AG04450 (cell line): ENCODE measurements at places on chromosomes 4 and X.

DNA sequence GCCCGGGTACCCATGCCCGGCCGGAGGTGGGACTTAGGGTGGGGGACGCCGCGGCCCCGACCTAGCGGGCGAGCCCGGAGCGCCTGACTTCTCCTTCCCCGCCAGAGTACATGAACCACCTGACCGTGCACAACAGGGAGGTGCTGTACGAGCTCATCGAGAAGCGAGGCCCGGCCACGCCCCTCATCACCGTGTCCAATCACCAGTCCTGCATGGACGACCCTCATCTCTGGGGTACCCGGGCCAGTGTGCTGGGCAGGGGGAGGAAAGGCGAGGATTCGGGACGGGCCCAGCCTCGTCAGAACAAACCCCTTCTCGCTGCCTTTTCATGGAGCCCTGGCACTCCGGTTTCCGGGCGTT lies 622 bp downstream of the TAFAZZIN start:
- DNase-seq, result no peak

GRCh38 chr4:48247878-48248558 lies 21.6 kb downstream of the TEC start:
- DNase-seq, result no peak

GRCh38 chr4:101512416-101512815 lies 165.1 kb upstream of the PPP3CA start:
- no peak for DNase-seq

DNA sequence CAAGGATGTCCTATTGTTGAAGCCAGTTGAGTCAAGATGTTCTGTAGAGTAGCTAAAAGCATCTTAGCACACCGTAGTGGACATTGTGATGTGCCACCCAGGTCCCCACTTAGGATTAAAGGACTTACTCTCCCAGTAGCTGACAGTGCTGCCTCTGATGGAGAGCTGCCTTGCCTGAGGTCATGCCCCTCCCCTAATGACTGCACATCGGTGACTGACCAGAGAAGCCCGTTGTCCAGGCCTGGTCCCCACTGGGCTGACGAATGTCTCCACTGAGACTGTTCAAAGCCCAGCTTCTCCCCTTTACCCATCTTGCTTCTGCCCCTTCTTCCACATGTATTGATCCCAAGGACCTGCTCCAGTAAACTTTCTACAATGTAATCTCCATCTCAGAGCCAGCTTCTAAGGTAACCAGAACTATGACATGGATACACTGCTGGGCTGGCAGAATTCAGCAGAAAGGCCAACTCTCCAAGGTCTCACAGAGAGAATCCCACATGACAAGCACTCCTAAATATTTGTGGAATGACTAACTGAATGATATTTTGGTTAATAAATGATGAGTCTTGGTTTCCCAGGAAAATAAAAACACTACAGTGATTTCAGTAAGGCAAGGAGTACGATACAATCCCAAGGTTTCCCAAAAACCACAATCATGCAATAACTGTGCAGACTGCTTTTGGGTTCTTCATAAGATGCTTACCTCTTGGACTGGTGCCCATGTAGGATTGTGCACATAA lies 82.4 kb upstream of the TMEM150C start:
- DNase-seq, result no peak

- no peak for DNase-seq
Observed at GRCh38 chr4:109169170-109169569, 133.3 kb downstream of the COL25A1 start.
